ENCODE measurements at places on chromosomes 6 and 20.
A peak's percentile ranks its signal among the peaks of the same experiment; 100 is the strongest.

DNA sequence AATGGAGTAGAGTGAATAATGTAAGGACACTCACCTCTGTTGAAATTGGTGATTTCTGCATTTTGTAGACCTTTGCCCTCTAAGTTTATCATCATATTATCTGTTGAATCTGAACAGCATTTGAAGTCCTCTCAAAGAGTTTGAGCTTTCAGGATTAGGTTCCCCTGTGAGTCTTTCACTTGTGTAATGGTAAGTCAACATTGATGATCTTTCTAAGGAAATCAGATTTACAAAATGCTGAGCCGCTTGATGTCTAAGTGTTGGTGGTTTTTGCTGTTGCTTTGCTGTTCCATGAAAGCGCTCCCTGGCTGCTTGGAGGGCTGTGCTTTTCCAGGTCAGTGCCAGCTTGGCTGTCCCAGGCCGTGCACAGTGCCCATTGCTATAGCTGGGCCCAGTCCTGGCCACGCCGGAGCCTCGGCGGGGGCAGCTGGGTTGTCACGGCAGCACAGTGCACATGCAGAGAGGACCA is 33.8 kb upstream of the KIF25 start:
- DNase-seq: no peak

DNA sequence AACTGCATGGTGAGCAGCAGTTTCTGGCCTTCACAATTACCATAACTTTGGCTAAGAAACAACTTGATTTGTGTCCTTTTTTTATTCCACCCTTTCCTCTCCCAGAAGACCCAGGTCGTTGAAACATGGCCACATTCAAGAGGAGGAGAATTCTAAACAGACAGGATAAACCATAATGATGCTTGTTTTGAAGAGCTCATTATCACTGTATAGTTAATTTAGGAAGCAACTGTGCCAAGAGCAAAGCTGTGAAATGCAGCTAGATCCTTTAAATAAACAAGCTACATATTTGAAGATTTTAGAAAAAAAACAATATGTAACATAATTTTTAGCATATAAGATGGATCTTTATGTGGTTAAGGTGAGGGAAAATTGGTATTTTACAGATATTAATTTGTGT is 104.5 kb downstream of the KLHL32 start:
- DNase-seq: no peak

DNA sequence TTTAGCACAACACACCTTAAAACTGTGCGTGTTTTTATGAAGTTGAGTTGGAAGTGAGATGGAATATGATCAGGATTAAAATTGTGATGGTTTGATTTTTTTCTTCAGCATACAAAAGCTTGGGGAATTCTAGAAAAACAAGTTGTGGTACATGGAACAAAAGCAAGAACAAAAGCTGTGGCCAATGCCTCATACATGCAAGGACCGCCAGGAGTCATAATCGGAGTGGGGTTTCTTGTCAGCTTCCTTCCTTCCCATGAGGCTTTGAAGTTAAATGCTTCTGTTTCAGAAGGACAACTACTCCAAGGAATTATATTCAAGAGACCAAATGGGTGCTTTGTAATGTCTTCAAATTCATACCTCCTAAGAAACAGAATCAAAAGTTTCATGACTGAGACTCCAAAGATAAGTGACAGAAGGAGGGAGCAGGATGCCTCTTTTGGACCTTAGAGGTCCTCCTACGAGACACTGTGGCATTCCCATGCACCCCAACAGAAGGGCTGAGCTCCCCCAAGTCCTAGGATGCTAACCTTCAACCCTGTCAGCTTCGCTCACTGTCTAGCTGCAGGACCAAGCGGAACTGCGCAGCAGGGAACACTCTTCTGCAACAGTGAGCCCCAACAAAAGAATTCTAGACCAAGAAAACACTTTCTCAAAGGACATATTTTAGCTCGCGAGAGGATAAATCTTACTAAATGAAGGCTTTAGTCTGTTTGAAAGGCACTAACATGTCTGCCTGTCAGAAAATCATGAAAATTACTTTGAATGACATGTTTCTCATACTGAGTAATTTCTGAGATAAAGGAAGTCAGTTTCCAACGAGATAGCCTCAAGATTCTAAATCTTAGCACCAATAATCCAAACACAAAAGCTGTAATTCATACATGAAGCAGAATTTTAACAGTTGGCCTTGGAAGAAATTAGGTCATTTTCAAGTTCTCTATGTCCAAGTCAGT is 108.5 kb upstream of the NHSL1 start:
- no peak for DNase-seq

DNA sequence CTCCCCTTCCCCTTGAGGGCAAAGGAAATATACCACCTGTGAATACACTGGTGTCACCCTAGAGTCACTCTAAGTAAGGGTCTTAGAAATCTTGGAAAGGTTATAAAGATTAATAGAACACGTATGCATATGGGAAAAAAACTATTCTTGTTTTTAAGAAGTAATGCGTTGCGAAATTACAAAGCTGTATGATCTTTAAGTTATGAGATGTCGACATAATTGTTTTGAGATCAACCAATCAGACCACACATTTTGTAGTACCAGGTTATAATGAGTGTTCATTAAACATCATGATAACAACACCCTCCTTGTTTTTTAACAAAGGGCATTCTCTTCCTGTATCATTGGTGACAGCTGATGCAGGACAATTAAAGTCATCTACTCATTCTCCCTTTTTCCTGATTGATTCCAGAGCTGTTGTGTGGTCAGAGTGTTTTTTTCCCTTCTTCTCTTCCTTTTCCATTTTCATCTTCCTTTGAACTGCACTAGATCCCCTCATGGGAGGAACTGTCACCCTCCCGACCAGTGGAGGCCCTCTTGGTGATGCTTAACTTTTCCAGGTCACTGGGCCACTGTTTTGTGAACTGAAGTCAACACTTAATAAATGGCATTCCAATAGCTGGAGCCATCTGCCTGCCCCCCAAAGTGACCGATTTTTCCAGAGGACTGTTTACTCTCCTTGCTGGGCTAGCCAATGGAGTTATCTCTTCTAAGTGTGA is 37.0 kb downstream of the PRDM1 start:
- no peak for DNase-seq

- DNase-seq: no peak
These were observed 132.9 kb upstream of the MCHR2 start for GRCh38 chr6:100126790-100127484.

GRCh38 chr6:10401004-10401536 is 13.8 kb downstream of the TFAP2A start:
- DNase-seq: no peak

DNA sequence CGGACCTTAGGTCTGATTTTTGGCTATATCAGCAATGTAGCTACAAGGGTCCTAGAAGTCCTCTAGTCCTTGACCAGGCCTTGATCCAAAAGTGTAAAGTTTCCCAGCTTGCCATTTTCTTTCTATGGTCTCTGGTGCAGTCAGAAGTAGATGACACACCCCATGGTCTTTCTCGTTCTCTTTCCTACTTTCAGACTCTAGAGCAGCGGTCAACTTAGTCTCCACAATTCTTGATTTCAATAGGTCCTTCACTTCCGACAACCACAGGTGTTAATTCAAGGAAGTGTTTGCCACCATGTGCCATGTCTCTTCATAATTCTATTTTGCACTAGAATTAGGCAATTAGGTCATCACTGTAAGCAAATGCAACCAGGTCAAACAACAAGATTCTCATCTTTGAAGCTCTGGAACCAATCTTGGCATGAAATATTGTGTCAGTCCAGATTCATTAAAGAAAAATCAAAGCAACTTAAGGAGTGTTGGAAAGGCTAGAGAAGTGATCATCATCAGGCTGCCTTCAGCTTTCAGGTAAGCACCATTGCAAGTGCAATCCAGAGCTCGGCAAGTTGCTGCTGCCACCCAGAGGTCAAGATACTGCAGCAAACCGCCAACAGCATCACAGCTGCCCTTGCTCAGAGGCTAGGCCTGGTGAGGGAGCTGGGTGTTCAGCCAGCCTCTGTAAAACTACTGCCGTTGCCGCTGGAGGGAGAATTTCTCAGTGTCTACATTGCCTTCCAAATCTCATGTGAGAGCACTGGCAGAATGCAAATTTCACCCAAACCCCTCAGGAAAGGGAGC is 5.6 kb upstream of the SYNE1 start:
- no peak for DNase-seq

DNA sequence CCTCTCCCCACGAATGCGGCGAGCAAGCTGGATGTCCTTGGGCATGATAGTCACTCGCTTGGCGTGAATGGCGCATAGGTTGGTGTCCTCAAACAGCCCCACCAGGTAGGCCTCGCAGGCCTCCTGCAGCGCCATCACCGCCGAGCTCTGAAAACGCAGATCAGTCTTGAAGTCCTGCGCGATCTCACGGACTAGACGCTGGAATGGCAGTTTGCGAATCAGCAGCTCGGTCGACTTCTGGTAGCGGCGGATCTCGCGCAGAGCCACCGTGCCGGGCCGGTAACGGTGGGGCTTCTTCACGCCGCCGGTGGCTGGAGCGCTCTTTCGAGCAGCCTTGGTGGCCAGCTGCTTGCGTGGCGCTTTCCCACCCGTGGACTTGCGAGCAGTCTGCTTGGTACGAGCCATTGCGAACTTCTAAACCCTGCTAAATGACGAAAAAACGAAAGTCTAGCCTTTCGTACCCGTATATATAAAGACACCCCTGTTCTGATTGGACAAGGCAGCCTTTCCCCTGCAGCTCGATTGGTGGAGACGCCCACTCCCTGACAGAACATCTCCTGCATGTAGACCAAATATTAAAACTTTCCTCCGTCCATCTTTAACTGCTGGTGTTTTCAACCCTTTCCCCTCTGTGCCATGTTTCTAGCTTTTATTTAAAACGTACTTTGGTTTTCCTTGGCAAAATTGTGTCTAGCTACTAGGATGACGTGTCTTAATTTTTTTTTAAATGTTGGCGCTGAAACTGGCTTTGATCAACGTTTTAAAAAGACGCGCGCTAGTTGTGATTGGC is 109.8 kb downstream of the HFE start:
- peak; percentile 86 for DNase-seq

DNA sequence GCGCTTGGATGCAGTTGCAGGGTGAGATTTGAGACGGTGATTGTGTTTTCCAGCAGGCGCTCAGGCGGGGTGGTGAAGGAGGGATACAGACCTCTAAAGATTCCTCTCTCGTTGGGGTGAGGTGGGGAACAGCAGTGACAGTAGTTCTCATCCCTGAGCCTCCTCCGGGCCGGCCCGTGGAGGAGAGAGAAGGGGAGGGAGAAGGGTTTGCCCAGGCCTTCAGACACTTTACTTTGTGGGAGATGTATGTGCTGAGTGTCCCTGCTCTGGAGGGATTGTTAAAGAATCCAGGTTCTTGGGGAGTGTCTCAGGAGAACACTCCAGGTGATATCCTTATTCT is 41.0 kb downstream of the PSMB9 start:
- DNase-seq: no peak

DNA sequence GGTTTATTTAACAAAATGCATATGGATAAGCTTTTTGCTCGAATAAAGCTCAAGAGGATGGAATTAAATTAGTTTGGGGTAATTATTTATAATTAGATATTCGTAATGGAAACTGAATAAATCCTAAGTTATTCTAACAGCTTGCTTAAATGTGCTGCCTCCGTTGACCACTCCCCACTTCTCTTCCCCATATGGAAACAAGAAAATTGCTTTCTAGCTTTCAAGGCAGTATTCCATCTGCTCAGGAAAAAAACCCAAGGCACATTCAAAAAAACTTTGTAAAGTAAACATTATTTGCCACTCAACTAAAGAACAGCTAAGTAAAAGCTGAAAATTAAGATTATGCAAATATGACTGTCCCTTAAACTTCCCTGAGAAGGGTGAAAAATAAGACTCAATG is 369.2 kb downstream of the HAO1 start:
- no peak for DNase-seq

DNA sequence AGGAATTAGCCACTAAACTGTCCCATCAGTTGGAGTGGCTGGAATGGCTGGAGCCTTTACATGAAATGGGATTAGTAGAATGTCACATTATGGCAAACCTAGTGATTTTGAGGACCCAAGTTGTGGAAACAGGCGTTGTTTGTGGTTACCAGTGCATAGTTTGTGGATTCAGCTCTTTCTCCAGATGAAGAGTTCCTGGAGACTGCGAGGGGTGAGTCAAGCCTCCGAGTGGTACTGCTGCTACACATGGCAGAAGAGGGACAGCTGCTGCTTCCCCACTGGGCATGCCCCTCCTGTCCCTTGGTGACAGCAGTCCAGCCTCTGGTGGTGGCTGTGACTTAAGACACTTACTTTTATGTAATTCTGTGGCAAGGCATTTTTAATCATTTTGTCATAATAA is 94.2 kb upstream of the SCP2D1 start:
- DNase-seq: no peak

DNA sequence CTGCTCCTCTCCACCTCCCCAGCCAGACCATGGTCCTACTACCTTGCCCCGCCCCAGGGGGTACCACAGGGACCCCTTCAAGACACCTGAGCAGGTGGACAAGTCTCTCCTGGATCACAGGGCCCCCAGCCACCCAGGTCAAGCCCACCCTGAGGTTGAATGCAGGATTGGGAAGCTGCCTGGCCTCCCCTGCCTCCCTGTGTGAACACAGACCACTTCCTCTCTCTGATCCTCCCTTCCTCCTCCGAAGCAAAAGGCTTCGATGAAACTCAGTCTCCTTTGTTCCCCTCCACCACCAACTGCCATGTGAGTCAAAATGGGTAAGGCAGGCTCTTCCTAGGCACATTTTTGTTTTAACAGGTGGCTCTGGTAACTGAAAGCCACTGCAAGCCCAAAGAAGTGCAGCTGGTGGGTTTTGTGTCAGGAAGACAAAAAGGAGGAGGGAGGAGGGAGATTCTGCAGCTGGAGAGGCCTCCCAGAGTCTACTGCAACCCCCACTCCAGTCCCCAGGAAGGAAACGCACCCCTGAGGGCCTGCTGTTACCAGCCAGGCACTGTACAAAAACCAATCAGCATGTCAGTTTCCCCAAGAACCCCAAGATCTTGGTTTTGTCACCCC is 5.4 kb downstream of the ADA start:
- no peak for DNase-seq

GRCh38 chr20:8219403-8219802 is 87.3 kb downstream of the PLCB1 start:
- no peak for DNase-seq

DNA sequence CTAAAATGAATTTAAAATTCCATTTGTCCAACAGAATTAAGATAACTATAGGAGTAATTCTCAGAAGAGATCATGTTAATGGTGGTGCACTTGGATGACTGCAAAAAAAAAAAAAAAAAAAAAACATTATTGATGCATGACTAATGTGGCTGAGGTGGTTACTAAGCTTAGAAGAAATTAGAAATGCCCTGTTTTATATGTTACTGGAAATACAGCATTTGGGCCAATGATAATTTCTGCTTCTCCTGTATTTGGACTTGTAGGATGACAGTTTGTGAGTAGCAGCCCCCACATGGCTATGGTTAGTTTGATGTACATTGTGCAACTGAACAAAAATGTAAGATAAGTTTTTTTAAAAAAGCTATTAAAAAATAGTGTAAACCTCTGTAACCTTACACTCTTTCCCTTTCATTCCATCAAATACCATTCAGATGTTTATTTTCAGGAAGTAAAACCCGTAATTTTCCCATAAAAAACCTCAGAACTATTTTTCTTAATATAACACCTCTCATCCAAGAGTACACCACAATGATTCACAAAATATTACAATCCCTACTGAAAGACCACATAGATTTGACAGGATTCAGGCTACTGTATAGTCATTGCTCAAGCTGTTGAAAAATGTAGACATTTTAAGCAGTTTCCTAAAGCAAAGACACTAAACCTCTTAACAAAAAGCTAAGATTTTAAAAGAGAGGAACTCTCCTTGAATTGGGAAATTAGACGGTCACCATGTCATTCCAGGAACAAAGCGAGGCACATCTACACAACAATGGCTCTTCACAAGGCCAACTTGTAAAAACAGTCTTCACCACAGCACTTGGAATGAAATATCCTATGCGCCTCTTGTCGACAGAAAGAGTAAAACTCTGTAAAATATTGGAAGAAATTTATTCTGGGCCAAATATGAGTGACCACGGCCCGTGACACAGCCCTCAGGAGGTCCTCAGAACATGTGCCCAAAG is 83.0 kb downstream of the WDR27 start:
- no peak for DNase-seq

Data from T-helper 2 cell (primary cell).